ENCODE measurements at places on chromosomes 1 and 21.

GRCh38 chr1:50023292-50024159 is at the start of gene AGBL4:
Gene AGBL4, minus strand, starts transcription at chr1:50023954.
- DNase-seq: peak; percentile 89

- DNase-seq: no peak
Measured at GRCh38 chr1:200888349-200888838, 6.3 kb upstream of the INAVA start.

- DNase-seq: no peak
Measured at GRCh38 chr1:210291081-210291764, 37.5 kb upstream of the HHAT start.

DNA sequence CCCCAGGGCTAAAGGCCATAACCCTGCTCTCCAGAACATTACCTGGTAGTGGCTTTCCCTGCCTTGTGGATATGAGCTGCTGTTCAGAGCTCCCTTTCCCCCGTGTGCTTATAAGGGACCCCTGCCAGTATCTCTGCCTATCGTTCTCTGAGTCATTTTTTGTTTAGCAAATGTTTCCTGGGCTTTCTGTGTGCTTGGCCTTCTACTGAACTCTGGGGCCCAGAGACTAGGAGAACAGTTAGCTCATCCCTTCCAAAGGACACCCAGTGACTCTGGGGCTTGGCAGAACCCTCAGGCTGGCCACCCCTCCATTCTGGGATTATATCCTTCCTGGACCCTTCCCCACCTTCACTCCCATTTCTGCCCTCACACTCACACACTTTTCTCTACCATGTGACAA is 80.8 kb upstream of the POU3F1 start:
- no peak for DNase-seq

- no peak for DNase-seq
Measured at GRCh38 chr1:43947874-43948437, 1.2 kb downstream of the IPO13 start.

- no peak for DNase-seq
Measured at GRCh38 chr1:172324761-172325160, 95.7 kb upstream of the C1orf105 start.

GRCh38 chr1:246801241-246802020 is 77.2 kb downstream of the SCCPDH start:
- DNase-seq: no peak

- DNase-seq: no peak
Measured at GRCh38 chr1:214281720-214282629, 1.0 kb downstream of the SMYD2 start.

DNA sequence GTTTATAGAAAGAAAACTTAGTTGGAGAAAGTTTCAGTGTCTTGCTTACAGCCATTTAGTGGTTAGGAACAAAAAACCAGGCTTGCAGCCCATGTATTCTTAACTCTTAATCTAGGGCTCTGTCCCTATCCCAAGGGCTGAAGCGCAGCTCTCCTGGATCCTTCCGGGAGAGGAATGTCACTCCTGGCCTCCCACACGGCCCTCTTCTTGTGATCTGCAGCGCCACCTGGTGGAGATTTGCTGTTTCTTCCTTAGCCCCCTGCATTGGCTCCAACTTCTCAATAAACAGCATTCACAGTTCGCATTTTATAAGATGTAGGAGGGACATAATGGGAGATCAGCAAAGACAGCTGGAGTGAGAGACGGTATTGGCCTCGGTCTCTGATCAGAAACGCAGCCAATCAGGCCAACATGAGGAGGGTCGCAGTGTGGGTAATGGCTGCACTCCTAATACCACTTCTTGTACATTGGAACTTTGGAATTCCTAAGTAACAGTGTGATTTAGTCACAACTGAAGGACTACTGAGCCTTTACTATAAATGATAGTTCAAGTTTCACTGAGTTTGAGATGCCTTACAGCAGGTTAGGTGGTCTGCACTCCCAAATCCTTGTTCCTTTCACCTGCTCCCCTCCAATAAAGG is 283.4 kb downstream of the ASTN1 start:
- peak; percentile 65 for DNase-seq

GRCh38 chr21:19489930-19490329 is 1086.3 kb upstream of the TMPRSS15 start:
- no peak for DNase-seq

DNA sequence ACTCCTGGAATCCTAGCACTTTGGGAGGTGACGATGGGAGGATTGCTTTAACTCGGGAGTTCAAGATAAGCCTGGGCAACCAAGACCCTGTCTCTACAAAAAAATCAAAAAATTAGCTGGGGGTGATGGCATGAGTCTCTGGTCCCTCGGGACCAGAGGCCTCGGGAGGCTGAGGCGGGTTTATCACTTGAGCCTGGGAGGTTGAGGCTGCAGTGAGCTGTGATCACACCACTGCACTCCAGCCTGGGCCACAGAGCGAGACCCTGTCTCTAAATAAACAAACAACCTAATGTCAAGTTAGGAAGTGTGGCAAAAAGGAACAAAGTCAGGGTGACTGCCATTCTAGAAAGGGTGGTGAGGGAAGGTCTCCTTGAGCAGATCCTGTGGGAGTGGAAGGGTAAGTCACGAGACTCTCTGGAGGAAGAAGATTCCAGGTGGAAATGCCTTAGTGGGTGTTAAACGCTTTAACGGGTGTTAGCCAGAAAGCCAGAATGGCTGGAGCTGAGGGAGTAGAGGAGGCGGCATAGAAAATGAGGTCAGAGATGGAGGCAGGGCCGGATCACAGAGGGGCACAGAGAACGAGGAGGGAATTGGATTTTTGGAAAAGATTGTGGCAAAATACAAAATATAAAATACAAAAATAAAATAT is 62.2 kb upstream of the ATP5PO start:
- no peak for DNase-seq

GRCh38 chr1:11528611-11529261 is 49.8 kb downstream of the DISP3 start:
- no peak for DNase-seq

- DNase-seq: no peak
Measured at GRCh38 chr1:194047206-194047605, 860.8 kb upstream of the B3GALT2 start.

- no peak for DNase-seq
Measured at GRCh38 chr21:43648171-43648570, 11.1 kb downstream of the HSF2BP start.

- no peak for DNase-seq
Measured at GRCh38 chr1:159339536-159339935, 37.4 kb downstream of the FCER1A start.

DNA sequence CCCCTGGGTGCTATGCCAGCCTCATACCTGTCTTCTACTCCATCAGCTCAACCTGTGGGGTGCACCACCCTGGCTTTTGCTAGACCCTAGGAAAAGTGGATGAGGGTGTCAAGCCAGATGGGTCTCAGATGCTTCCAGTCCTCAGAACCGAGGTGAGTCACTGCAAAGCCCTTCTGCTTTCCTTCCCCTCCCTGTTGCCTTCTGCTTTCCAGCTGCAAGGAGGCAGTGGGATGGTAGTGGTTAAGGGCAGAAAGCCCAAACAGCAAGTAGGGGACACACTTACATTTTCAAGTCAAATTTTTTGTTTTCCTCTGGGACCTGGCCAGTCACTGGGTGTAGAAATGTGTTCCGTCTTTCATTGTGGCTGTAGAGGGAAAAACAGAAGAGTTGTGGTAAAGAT is 60.7 kb upstream of the GOLT1A start:
- DNase-seq: no peak

GRCh38 chr1:244294599-244295224 is 157.0 kb downstream of the ADSS2 start:
- no peak for DNase-seq

- no peak for DNase-seq
Measured at GRCh38 chr1:12610305-12610935, 7.6 kb downstream of the DHRS3 start.

DNA sequence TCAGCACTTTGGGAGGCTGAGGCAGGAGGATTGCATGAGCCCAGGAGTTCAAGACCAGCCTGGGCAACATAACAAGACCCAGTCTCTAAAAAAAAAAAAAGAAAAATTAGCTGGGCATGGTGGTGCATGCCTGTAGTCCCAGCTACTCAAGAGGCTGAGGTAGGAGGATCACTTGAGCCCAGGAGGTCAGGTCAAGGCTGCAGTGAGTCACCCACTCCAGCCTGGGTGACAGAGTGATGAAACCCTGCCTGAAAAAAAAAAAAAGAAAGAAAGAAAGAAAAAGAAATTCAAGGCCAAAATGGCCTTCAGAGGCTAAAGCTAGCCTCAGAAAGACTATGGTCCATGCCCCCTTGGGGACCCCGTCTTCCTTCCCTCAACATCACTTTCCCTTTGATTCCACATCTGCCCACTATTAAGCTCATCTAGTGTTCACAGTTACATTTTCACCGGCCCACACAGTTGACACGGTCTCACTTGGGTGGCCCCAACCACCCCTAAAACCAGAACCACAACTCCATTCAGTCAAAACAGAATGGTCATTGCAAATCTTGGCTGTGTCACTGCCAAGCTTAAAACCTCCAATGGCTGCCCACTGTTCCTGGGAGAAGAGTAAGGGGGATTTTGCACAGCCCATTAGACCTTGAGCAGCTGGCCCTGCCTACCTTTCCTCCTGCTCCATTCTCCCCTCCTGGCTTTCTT is 2.1 kb upstream of the CAPN8 start:
- DNase-seq: no peak

- DNase-seq: no peak
Measured at GRCh38 chr1:182644886-182645285, 39.5 kb downstream of the RGS8 start.

DNA sequence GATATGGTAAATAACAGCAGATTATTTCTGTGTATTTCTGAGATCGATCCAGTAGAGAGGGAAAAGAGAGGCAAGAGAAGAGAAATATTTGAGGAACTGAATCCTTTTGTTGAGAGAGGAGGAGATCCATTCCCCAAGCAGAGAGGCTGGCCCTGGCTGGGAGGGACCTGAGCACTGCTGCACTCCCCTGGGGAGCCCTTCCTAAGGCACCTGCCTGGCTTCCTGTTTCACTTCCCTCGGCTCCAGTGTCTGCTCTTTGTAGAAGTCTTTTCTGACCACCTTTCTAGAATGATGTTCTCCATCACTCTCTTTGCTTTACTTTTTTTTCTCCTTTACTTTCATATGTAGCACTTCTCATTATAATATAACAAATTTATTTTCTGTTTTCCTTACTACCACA is 42.3 kb upstream of the SLC6A9 start:
- DNase-seq: no peak

GRCh38 chr1:211742272-211742671 is 66.9 kb upstream of the NEK2 start:
- no peak for DNase-seq

DNA sequence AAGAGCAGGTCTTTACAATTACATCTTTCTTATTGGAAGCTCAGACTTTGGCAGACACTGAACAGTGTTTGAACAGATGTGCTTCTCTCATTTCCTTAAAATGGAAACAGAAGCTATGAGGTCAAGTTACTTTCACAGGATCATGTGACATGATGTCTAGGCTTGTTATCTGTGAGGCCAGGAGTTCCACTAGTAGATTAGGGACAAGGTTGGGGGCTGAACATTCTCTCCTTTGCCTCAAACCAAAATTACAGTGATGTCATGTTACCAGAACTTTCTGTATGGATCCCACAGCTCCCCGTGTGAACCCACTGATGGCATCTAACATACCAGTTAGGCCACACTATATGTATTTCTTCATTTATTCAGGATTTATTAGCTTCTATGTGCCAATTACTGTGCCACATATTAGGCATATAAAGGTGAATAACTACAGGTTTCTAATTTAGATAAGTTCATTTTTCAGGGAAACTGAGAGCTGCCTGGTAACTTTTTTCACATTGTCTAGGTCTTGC is 6.0 kb downstream of the DYNLT5 start:
- no peak for DNase-seq

DNA sequence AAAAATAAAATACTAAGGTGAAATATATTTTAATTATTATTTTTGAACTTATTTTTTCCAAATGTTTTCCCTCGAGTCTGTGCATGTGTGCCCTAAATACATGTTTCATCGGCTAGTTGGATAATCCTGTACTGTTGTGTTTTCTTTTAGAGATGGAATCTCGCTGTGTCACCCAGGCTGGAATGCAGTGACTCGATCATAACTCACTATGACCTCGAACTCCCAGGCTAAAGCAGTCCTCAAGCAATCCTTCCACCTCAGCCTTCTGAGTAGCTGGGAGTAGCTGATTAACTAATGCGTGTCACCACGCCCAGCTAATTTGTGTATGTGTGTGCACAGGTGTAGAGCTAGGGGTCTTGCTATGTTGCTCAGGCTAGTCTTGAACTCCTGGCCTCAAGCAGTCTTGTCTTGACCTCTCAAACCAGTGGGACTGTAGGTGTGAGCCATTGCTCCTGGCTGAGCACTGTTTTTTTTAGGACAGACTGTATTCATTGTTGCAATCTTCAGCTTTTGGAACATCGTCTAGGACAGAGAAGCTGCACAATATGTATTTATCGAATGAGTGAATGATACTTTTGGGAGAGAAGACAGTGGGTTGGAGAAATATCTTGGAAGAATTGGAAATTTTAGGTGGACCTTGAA is 4.8 kb upstream of the TMCO1 start:
- DNase-seq: no peak

DNA sequence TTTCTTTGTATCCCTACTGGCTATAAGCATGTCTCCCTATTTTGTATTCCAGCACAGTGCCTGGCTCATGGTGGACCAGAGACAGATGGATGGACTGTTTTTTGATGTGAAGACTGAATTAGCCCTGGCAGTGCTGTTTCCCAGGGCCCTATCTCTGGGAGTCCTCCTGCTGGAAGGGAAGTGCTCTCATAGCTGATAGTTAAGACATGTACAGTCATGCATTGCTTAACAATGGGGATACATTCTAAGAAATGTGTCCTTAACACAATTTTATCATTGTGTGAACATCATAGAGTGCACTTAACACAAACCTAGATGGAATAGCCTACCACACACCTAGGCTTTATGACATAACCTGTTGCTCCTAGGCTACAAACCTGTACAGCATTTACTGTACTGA is 21.1 kb downstream of the TLCD4 start:
- no peak for DNase-seq

DNA sequence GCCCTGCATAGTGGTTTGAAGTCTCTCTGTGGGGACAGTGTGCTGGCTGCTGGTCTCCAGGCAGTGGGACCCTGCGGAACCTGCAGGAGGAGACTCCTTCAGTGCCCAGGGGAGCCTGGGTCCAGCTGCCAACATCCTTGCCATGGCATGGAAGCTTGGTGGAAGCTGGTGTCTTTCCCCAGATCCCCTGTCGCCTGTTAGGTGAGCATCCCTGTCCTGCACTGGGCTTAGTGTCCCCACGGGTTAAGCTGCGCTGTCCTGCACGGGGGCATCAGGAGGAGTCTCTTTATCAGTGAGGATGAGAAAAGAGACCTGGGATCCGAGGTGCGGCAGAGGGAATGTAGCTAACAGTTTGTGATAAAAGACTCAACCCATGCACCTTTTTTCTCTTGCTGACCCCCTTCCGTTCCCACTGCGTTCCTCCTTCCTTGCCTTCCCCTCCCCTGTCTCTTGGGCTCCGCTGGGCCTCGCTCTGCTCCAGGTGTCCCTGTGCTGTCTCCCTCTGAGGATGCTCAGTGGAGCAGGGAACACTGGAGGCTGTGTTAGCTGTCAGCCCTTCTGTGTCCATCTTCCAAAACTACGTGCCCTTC is 59.3 kb downstream of the SLC37A1 start:
- no peak for DNase-seq

GRCh38 chr1:15151377-15151806 is 2.2 kb upstream of the TMEM51 start:
- DNase-seq: no peak

GRCh38 chr1:188343914-188344313 is 1515.2 kb downstream of the PLA2G4A start:
- DNase-seq: no peak

All from NCI-H345 (cell line).